Inflammatory macrophage treated with lipopolysaccharide for 4 hours (primary cell): ENCODE measurements at places on chromosomes 16 and 17.

GRCh38 chr16:85152414-85153030, 40.2 kb upstream of the CIBAR2 start:
- DNase-seq, result no peak

DNA sequence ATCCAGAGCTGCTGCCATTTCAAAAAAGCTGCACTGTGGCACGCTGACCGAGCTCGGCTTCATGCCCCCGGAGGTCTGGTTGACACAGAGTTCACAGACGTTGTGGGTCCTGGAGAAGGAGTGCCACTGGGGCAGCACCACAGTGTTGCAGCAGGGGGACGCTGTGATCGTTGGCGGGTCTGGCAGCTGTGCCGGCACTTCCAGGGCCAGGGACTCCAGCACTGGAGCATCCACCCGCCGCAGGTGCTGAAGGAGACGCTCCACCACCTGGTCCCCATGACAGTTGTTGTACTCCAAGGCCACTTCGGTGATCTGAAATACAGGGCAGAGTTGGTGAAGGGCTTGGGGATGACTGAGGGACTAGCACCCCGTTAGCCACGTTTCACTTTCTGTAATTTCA, 23.5 kb downstream of the SNN start:
- DNase-seq, result no peak

DNA sequence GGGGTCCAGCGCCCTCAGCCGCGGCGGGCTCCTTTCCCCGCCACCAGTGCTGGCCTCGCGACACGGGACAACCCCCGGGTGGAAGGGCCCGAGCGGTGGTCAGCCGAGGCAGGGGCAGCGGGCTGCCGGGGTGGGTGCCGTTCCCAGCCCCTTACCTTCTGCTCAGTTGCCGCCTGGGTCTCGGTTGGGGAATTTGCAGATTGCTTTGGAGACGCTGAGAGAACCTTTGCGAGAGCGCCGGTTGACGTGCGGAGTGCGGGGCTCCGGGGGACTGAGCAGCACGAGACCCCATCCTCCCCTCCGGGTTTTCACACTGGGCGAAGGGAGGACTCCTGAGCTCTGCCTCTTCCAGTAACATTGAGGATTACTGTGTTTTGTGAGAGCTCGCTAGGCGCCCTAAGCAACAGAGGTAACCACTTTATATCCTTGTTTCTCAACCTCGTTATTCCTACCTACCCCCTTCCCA, 381 bp downstream of the CTNS start:
- no peak for DNase-seq

- DNase-seq, result no peak
These were observed 5.7 kb upstream of the HSD17B1 start for GRCh38 chr17:42547001-42547461.

- DNase-seq, result no peak
These were observed 68.5 kb downstream of the RPH3AL start for GRCh38 chr17:283911-284675.

GRCh38 chr16:19112099-19112407, 1.7 kb upstream of the ITPRIPL2 start:
- DNase-seq, result peak; percentile 8

DNA sequence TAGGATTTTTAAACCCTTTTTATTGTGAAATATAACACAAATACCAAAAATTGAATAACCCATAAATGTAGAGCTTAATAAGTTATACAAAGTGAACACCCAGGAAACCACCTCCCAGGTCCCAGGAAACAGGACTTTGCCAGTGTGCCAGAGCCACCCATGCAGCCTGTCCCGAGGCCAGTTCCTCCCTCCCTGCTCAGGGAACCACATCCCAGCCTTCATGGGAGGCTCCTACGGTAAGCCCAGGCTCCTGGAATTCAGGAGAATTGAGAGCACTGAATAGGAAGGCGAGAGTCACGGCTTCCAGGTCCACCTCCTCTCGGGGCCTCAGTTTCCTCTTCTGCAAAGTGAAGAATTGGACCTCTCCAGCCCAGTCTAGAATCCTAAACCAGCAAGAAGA, 178.2 kb downstream of the TMEM132E start:
- DNase-seq, result no peak

GRCh38 chr16:85946541-85947124, 47.7 kb downstream of the IRF8 start:
- DNase-seq, result no peak

DNA sequence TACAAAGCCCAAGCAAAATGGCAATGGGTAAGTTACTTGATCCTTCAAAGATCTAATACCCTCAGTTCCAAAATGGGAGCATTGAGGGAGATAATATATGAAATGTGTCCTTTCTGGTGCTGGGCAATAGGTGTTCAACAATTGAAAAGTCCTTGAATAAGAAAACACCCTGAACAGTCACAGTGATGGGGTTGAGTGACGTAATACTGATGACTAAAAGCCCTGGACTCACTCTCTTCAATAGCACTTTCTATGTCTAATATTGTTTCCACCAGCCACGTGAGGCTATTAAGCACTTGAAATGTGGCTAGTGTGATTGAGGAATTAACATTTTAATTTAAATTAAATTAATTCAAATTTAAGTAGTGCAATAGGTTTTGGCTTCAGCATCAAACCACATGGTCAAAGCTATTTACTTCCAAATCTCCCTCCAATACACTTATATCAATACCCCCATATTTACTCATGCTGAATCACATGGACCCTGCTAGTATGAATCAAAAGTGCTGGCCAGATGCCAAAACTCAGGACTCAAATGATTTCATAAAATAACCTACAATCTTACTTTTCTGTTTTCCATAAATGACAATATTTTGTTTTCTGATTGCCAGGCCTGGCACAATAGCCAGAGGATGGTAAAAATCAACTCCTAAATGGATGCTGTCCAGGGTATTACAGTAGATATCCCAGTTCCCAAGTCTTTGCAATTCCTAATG, 516.2 kb downstream of the HAPSTR1 start:
- no peak for DNase-seq

DNA sequence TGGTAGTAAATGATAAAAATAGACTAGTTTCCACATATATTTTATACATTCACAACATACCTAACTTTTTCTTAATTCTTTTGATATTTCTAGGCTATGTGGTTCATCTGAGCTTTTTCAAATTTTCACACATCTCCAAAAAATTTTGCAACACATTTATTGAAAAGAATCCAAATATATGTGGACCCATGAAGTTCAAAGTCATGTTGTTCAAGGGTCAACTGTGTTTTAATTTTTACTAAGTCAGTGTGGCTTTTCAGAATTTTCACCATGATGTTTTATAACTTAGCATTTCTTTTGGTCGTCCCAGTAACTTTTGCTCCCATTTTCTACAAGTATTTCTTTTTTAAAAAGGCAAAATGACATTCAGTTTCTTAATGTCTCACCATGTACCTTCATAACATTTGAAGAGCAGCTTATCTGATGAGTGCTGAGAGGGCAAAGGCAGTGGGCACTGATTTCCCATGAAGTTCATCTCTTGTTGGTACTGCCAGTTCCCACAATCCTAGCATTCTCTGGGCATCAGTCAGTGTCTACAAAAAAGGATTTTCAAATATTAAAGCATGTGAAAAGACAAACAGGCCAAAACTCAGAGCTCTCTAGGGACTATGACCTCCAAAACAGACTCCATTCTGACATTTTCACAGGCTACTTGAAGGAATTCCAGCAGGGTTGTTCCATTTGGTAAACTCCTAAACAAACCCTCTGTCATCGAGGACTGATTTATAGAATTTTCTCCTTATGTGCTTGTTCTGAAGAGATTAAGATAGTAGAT, 80.3 kb downstream of the MRTFB start:
- DNase-seq, result no peak

DNA sequence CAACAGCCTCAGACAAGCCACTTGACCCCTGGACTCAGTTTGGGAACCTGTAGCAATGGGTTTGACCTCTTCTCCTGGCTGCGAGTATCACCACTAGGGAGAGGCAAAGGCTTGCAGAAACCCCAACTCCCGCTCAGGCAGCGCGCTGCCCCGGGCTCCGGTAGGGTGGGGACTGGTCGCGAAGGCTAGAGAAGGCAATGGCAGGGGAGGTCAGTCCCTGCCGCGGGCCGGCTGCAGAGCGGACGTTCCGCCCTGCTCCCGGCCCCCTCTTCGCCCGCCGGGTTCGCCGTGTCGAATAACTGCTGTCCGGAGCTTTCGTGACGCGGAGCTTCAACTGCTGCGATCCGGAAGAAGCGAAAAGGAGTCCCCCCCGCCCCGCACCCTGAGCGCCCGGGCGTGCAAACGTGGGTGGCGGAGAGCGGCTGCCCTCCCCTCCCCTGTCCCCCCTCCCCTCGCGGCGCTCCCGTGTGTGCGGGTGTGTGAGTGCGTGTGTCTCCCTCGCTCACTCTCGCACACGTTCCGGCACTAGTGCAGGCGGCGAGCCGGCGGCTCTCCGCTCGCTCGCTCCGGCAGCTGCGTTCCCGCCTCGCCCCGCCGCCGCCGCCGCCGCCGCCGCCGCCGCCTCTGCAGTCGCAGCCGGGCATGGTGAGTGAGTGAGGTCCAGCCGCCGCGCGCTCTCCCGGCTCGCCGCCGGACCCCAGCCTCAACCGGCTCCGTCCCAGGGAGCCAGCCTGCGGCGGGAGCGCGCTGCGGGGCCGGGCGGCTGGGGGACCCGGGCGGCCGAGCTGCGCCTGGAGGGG, 772 bp upstream of the SHISA6 start:
- no peak for DNase-seq

- no peak for DNase-seq
These were observed 5.4 kb upstream of the CHRNE start for GRCh38 chr17:4908301-4908700.

GRCh38 chr17:69900829-69901228, 174.2 kb upstream of the KCNJ16 start:
- DNase-seq, result no peak

- no peak for DNase-seq
These were observed 89.4 kb upstream of the TNRC6C start for GRCh38 chr17:77869041-77869599.

- DNase-seq, result peak; percentile 37
These were observed 14.4 kb downstream of the CHCT1 start for GRCh38 chr17:60436676-60437075.

DNA sequence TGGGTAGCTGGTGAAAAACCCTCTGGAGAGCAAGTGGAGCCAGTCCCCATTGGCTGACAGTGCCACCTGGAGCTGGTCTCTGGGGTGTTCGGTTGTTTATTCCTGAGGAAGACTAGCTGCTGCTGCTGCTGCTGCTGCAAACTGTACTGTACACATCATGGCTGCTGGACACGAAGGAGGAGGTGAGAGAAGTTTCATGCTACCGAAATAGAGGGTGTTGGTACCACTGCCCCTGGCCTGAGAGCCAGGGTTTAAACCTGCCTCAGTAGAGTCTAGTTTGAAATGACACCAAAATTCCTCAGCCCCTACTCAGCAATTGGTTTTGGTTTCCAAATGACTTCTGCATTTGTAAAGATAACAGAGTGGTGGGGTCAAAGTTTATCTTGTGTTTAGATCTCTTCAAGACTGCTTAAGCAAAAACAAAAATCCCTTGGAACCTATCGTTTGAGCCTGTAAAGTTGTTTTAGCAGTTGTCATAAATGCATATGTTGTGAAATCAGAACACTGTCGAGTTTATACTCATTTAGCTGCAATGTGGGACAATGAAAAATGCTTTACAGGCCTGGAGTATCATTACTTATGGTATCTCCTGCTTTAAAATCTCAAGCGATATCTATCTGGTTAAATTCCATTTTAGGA, 40.8 kb downstream of the CYB5B start:
- peak; percentile 29 for DNase-seq
